ENCODE measurements at places on chromosomes 4 and X.

DNA sequence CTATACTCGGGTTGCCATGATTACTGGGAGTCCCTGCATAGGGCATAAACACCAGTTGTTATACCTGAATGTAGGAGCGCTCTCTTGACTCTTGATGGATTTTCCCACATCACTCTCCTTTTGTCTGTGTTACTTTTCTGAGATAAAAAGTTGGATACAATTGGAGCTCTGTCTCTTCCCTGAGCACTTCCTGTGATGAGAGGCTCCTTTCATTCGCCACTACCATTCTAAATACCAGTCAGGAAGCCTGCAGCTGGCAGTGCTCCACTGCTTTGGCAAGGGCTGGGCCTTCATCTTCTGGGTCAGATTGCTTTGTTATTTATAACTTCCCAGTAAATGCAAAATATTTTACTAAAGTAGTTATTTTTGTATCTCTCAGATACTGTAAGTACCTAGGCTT lies 13.9 kb downstream of the TCEANC start:
- DNase-seq, result no peak

GRCh38 chr4:183959319-183960045 lies 54.4 kb downstream of the STOX2 start:
- DNase-seq, result no peak

DNA sequence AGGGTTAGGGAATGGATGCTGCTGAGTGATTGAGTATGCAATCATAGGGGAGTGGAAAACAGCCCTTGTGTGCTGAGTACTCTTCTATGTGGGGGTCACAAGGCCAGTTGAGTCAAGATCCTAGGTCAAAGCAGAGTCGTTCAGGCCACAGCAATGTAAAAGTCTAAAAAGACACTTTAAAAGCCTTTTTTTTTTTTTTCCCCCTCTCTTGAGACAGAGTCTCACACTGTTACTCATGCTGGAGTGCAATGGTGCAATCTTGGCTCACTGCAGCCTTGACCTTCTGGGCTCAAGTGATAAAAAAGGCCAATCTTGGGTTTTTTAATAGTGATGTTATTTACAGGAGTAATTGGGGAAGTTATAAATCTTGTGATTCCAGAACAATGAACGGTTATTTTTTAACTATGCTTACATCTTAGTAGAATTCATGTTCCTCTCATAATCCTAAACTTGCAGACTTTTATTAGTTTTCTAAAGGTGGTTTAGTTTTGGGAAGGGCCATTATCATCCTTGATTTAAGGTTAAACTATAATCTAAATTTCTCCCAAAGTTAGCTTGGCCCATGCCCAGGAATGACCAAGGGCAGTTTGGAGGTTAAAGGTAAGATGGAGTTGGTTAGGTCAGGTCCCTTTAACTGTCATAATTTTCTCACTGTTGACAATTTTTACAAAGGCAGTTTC lies 82.2 kb upstream of the BMP2K start:
- no peak for DNase-seq

GRCh38 chr4:110109455-110109854 lies 89.0 kb downstream of the ELOVL6 start:
- no peak for DNase-seq
